ENCODE measurements at places on chromosomes 4 and X. TPM values are rescaled to one million over a fixed set of nuclear protein-coding genes. Genes with fewer than 3 reads are reported as not detected.

The IGSF1 gene
- under 0.01 TPM for total RNA-seq

The ATP8A1 gene
- 27.2 TPM for total RNA-seq

The ZNF518B gene
- 27.7 TPM for total RNA-seq

The MTCP1 gene
- 14.9 TPM for total RNA-seq

The FAM236A gene
- not detected for total RNA-seq

The SOD3 gene
- total RNA-seq = not detected

The MAGEB2 gene
- total RNA-seq = not detected

The PNMA6A gene
- 0.99 TPM for total RNA-seq

The ART3 gene
- total RNA-seq = under 0.01 TPM

The FHIP1A gene
- total RNA-seq = under 0.01 TPM

The PSAPL1 gene
- not detected for total RNA-seq

The LAP3 gene
- 143 TPM for total RNA-seq

The ZBTB49 gene
- 3.8 TPM for total RNA-seq

The GBA3 gene
- not detected for total RNA-seq

The SLC10A6 gene
- total RNA-seq = under 0.01 TPM

The NDST3 gene
- total RNA-seq = not detected

The GPR143 gene
- 2.6 TPM for total RNA-seq

The OTUD6A gene
- not detected for total RNA-seq
